ENCODE measurements at places on chromosomes 7 and 10.

- H3K27me3 ChIP-seq = peaks cover 24% of the 10 kb centered on the region
- no peak overlapping the region for H3K4me3 ChIP-seq
- H3K36me3 ChIP-seq = no peaks in the 10 kb centered on the region
- no peak overlapping the region for H3K27ac ChIP-seq
- peaks cover 9% of the 10 kb centered on the region for H3K4me1 ChIP-seq
Measured at GRCh38 chr7:66503036-66503370, 125.7 kb upstream of the KCTD7 start.

DNA sequence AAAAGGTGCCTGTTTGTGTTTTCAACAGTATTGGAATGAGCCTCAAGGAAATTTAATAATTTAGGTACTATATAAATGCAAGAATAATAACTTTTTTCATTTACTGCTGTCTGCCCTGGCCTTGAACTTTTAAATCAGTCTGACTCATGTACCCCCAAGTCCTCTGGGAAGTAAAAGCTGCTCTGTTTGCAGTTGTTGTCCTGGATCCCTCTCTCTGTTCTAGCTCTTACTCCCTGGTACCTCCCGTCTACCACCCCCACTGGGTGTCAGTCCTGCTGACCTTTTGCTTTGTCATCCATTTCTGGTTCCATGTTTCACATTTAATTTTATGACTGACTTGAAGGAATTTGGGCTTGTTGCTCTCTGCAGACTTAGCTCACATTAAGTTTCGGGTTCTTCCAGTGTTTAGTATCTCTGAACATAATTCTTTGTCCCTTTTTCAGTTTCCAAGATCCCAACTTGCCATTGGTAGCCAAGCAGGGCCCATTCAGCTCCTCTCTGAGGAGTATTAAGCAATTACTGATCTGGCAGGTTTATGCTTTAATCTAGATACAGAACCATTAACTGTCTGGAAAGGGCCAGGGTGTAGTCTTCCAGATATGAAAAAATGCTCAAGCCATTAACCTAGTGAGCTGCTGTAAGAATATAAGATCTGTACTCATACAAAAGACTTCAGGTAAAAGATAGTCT, 208.7 kb upstream of the FAM3C start:
- H3K36me3 ChIP-seq = no peaks in the 10 kb centered on the region
- DNase-seq = no peak
- H3K27ac ChIP-seq = no peak overlapping the region
- H3K4me3 ChIP-seq = no peak overlapping the region
- no peaks in the 10 kb centered on the region for H3K4me1 ChIP-seq

DNA sequence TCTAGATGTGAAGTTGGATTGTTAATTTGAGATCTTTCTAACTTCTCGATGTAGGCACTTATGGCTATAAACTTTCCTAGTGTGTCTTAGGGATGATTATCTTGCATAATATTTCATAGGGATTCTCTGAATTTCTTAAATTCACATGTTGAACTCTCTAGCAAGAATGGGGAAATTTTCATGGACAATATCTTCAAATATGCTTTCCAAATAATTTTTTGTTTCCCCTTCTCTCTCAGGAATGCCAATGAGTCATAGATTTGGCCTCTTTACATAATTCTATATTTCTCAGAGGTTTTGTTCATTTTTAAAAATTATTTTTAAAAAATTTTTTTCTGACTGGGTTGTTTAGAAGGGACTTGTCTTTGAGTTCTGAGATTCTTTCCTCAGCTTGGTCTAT, 68.9 kb downstream of the MGAM2 start:
- no peaks in the 10 kb centered on the region for H3K36me3 ChIP-seq
- H3K27me3 ChIP-seq = no peaks in the 10 kb centered on the region
- no peak overlapping the region for H3K4me3 ChIP-seq
- no peak overlapping the region for H3K27ac ChIP-seq
- no peaks in the 10 kb centered on the region for H3K4me1 ChIP-seq
- DNase-seq = no peak

GRCh38 chr7:159034394-159034793, 110.3 kb downstream of the VIPR2 start:
- no peak overlapping the region for H3K4me3 ChIP-seq
- no peaks in the 10 kb centered on the region for H3K36me3 ChIP-seq
- H3K4me1 ChIP-seq = peaks cover 39% of the 10 kb centered on the region
- no peaks in the 10 kb centered on the region for H3K27me3 ChIP-seq
- H3K27ac ChIP-seq = no peak overlapping the region

GRCh38 chr10:14757986-14758385, 16.7 kb downstream of the FAM107B start:
- no peaks in the 10 kb centered on the region for H3K27me3 ChIP-seq
- no peak overlapping the region for H3K27ac ChIP-seq
- H3K4me3 ChIP-seq = no peak overlapping the region
- H3K36me3 ChIP-seq = no peaks in the 10 kb centered on the region

DNA sequence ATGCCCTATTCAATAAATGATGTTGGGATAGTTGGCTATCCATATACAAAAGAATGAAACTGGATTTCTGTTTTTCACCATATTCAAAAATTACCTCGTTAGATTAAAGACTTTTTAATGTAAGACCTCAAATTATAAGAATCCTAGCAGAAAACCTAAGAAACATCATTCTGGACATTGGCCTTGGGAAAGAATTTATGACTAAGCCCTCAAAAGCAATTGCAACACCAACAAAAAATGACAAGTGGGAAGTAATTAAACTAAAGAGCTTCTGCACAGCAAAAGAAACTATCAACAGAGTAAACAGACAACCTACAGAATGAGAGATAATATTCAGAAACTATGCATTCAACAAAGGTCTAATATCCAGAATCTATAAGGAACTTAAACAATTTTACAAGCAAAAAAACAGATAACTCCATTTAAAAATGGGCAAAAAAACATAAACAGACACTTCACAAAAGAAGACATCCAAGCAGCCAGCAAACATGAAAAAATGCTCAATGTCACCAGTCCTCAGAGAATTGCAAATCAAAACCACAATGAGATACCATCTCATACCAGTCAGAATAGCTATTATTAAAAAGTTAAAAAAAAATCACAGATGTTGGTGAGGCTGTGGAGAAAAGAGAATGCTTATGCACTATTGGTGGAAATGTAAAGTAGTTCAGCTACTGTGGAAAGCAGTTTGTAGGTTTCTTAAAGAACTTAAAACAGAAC, 309.8 kb downstream of the AHR start:
- H3K4me1 ChIP-seq = no peaks in the 10 kb centered on the region
- H3K27me3 ChIP-seq = no peaks in the 10 kb centered on the region
- no peak for DNase-seq
- H3K27ac ChIP-seq = no peak overlapping the region

DNA sequence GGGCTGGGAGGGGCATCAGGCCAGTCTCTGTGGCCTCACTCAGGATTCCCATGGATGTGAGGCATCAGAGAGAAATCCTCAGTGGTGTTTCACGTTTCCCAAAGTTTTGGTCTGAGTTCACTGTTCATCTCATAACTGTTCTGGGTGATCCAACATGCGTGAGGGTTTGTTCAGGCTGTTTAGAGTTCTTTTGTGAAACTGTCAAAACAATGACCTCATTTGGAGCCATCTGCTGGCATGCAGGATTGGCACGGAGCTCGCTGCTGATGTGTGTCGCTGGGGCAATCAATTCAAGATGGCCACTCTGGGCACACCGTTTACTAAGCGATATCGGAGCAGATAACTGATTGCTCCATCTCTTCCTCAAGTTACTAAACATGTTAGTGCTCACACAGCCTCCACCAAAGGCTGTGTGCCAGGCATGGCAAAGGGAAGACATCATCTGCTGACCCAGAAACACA, 365.6 kb downstream of the WDR11 start:
- peak; percentile 71 for DNase-seq
- no peak overlapping the region for H3K4me3 ChIP-seq
- peaks cover 12% of the 10 kb centered on the region for H3K4me1 ChIP-seq
- no peak overlapping the region for H3K27ac ChIP-seq

- peak overlapping the region; percentile 95 for H3K27ac ChIP-seq
- H3K4me1 ChIP-seq = peaks cover 9% of the 10 kb centered on the region
- no peaks in the 10 kb centered on the region for H3K27me3 ChIP-seq
- H3K36me3 ChIP-seq = no peaks in the 10 kb centered on the region
Measured at GRCh38 chr10:93436591-93437085, 45.5 kb downstream of the MYOF start.

DNA sequence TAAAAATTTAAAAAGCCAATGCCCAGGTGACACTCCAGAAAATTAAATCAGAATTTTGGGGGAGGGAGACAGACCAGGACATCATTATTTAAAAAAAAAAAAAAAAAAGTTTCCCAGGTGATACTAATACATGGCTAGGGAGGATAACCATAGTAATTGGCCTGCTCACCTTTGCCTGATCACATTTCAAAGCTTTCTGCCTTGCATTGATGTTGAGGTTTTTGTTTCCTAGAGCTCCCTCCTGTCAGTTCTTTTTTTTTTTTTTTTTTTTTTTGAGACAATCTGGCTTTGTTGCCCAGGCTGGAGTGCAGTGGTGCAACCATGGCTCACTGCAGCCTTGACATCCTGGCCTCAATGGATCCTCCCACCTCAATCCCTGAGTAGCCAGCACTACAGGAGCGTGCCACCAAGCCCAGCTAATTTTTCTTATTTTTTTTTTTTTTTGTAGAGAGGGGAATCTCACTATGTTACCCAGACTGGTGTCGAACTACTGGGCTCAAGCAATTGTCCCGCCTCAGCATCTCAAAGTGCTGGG, 38.1 kb downstream of the CPED1 start:
- H3K4me1 ChIP-seq = no peaks in the 10 kb centered on the region
- DNase-seq = no peak
- H3K27ac ChIP-seq = peak overlapping the region; percentile 74
- no peaks in the 10 kb centered on the region for H3K36me3 ChIP-seq

DNA sequence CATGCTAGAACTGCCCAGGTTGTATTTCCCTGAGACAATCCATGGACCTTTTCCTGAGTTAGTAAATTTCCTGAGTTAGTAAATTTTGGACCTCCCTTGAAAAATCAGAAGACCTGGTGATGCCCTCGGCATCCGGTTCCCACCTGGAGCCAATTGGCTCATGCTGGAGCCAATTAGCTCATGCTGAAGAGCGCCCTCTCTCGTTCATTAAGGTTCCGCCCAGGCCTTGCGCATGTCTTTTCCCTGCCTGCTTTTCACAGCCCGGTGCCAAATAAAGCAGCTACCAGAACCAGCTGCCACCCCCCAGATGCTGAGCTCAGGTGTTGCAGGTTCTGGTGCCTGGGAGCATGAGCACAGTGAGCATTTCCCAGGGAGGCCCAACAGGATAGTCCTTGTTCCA, 96.2 kb downstream of the APBB1IP start:
- H3K27ac ChIP-seq = no peak overlapping the region
- peaks cover 3% of the 10 kb centered on the region for H3K27me3 ChIP-seq
- no peak for DNase-seq
- H3K4me1 ChIP-seq = no peaks in the 10 kb centered on the region
- no peaks in the 10 kb centered on the region for H3K36me3 ChIP-seq

GRCh38 chr7:47937065-47937687, 11.1 kb downstream of the PKD1L1 start:
- no peak overlapping the region for H3K27ac ChIP-seq
- no peaks in the 10 kb centered on the region for H3K27me3 ChIP-seq
- no peak for DNase-seq
- H3K36me3 ChIP-seq = no peaks in the 10 kb centered on the region
- H3K4me1 ChIP-seq = peaks cover 30% of the 10 kb centered on the region

DNA sequence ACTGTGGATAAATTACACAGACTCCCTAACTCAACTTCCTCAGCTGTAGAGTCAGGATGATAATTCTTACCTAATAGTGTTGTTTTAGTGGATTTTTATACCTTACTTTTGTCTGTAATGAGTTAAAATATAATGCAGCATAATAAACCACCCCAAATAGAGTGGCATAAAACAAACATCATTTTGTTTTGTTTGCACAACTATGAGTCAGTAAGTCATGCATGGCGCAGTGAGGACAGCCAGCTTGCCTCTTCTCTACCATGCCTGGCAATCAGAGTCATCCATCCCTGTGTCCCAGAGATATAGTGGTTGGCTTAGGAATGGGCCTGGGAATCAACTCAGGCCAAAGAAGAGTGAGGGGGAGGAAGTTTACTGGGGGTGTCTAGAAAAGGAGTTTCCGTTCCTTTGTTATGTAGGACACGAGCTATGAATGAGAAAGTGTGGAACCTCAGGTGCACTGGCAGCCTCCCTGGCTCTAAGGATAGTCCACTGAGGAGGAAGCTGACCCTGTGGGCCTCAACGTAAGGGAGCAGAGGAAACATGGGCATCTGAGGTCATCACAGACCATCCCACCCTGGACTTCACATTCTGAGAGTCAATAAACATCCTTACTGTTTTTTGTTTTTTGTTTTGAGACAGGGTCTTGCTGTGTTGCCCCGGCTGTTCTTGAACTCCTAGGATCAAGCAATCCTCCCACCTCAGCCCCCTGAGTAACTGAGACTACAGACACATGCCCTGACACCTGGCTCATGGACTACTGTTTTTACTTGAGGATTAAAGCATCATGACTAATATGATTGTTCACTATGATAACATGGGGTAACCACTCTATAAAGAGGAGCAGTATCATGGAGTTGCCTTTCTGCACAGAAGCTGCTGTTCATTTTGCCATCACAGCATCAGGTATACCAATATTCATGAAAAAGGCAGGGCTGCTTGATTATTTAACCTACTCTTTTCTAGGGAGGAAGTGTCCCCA, 21.0 kb upstream of the GRB10 start:
- H3K36me3 ChIP-seq = no peaks in the 10 kb centered on the region
- no peak overlapping the region for H3K27ac ChIP-seq
- H3K27me3 ChIP-seq = no peaks in the 10 kb centered on the region
- peaks cover 6% of the 10 kb centered on the region for H3K4me1 ChIP-seq
- H3K4me3 ChIP-seq = no peak overlapping the region
- DNase-seq = no peak

DNA sequence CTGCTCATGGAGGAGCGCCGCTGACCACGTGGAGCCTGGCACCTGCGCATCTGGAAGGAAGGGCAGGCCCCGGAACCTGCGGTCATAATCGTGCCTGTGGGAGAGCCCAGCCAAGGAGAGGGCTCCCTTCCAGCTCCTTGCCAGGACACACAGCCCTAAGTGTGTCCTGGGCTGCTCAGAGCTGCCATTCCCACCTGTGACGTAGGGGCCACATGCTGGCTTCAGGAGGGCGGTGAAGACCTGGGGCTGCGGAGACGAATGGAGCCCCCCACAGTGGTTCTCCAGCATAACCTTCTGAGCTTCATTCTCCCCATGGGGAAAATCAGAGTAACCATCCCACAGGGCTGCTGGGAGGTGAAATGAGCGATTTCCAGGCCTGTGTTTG, 127.6 kb upstream of the CHST15 start:
- peak overlapping the region; percentile 6 for H3K4me3 ChIP-seq
- H3K27me3 ChIP-seq = no peaks in the 10 kb centered on the region
- H3K27ac ChIP-seq = peak overlapping the region; percentile 62
- H3K4me1 ChIP-seq = peaks cover 58% of the 10 kb centered on the region
- DNase-seq = no peak

- H3K4me3 ChIP-seq = no peak overlapping the region
- no peak overlapping the region for H3K27ac ChIP-seq
- peaks cover 34% of the 10 kb centered on the region for H3K36me3 ChIP-seq
- H3K4me1 ChIP-seq = no peaks in the 10 kb centered on the region
Measured at GRCh38 chr7:127586346-127586745, 950 bp upstream of the GCC1 start.

GRCh38 chr7:129188372-129188891, at the start of gene SMO:
TSS of gene SMO (plus strand) at chr7:129188633. CDS start at chr7:129189152, 519 bp downstream.
- H3K36me3 ChIP-seq = no peaks in the 10 kb centered on the region
- H3K4me1 ChIP-seq = no peaks in the 10 kb centered on the region
- H3K27ac ChIP-seq = peak within 1 kb of the TSS; percentile 50
- no peak for DNase-seq
- H3K27me3 ChIP-seq = no peaks in the 10 kb centered on the region
